ENCODE measurements at places on chromosomes 2 and 18.
A peak's percentile ranks its signal among the peaks of the same experiment; 100 is the strongest.

DNA sequence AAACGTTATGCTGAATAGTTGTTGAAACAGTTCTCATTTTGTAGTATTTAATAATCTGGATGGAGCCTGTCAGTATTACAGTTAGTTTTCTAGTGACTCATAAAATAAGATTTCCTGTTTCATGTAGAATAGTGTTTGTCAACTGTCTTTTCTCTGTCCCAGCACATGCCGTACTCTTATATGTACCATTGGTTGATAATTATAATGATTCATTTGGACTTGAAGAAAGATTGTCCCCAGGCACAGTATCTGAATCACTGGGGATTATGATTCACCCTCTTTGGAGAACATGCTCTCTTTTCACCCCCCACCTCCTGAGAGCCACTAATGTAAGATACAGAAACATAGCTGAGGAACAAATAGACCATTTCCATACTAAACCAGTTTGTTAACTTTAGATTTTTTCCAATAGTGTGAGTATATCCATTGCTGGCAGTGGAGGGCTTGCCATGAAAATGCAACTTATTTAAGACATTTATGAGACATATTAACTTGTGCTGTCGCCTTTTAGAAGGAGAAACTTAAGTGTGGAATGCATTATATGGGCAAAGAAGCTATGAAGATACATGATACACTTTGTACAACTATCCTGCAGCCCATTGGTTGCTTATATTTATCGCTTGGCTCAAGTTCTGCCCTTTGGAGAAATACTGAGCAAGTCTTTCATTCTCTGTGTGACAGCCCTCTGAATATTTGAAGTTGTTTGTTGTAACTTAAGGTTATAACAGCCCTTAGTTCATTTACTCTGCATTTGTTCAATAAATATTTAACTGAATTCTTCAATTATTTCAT, 12.4 kb downstream of the COPS8 start:
- DNase-seq, result no peak

GRCh38 chr2:42167458-42167857, 1.7 kb upstream of the EML4 start:
- DNase-seq, result no peak

GRCh38 chr2:74578408-74578807, 23.9 kb downstream of the DOK1 start:
- no peak for DNase-seq

GRCh38 chr2:189233527-189233926, 54.0 kb upstream of the COL5A2 start:
- no peak for DNase-seq

DNA sequence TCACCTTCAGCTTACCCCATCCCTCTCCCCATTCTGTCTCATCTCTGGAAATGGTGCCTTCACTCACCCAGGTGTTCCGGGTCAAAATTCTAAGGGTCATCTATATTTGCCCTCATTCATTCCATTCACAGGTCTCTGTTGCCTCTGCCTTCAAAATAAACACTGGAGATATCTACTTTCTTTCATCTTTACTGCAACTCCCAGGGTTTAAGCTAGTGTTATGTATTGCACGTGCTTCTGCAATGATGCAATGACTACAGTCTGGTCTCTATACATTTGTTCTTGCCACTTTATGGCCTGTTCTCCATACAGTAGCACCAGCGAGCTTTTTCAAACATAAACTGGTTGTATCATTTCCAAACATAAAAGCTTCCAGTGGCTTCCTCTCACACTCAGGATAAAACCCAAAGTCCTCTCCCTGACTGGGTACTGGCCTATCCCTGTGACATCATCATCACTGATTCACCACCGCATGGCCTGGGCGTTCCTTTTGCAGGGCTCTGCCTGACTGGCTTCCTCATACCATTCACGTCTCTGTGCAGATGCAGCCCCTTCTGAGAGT, 14.3 kb downstream of the DSG2 start:
- no peak for DNase-seq

- no peak for DNase-seq
Measured at GRCh38 chr18:50131591-50131990, 63.4 kb downstream of the MYO5B start.

- DNase-seq, result no peak
Measured at GRCh38 chr2:231415029-231415428, 19.5 kb downstream of the B3GNT7 start.

DNA sequence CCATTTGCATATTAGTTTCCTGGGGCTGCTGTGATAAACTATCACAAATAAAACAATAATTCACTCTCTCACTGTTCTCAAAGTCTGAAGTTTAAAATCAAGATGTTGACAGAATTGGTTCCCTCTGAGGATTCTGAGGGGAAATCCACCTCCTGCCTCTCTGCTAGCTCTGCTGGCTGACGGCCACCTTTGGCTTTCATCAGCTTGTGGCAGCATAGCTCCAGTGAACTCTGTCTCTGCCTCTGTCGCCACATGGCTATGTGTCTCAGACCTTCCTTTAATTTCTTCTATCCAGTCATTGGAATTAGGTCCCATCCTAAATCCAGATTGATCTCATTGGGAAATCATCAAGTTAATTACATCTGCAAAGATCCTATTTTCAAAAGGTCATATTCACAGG, 38.9 kb upstream of the TRIM43 start:
- DNase-seq, result no peak

DNA sequence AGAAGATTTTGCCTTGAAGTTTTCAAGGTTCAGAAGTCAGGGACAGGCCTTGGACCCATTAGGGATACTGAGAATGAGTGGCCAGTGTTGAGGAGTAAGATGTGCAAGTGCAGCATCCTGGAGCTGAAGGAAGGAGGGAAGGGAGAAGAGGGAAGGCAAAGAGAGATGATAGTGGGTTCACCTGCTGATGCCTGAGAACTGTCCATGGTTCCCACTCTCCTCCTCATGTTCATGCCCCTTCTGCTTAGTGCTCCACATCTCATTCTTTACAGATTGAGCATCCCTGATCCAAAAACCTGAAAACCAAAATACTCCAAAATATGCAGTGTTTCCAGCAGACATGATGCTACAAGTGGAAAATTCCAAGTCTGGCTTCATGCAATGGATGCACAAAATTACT, 137.8 kb downstream of the CCDC102B start:
- no peak for DNase-seq

DNA sequence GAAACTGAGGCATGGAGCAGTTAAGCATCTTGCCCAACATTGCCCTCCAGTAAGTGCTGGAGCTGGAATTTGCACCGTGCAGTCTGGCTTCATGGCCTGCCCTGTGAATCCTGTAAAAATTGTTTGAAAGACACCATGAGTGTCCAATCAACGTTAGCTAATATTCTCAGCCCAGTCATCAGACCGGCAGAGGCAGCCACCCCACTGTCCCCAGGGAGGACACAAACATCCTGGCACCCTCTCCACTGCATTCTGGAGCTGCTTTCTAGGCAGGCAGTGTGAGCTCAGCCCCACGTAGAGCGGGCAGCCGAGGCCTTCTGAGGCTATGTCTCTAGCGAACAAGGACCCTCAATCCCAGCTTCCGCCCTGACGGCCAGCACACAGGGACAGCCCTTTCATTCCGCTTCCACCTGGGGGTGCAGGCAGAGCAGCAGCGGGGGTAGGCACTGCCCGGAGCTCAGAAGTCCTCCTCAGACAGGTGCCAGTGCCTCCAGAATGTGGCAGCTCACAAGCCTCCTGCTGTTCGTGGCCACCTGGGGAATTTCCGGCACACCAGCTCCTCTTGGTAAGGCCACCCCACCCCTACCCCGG, 1.3 kb downstream of the PROC start:
- DNase-seq, result no peak

GRCh38 chr2:48109491-48110204, 203.3 kb upstream of the FBXO11 start:
- DNase-seq, result no peak

DNA sequence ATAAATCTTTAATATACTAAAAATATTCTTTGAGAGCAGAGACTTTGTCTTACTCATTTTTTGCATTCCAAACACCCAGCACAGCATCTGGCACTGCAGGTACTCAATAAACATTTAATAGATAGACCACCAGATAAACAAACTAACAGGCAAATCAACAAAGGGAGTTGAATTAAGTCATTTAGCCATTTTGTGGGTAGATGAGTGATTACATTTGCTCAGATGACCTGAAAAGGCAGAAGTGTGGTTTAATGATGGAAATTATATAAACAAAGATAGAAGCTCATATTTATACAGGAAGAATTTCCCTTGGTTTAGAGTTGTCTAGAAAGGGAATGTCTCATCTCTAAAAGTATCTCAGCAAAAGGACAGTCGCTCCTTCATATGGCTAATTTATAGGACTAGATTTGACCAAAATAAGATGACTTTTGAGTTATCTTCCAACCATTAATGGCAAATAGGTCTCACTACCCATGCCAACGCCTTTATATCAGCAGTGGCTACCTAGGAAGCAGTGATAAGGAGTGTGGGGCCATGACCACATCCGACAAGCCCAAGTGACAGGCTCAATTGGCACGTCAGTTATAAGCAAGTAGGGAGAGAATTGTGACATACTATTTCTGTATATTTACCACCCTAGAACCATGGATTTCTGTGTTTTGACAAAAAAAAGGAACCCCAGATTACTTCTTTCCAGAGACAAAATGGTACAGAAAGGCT, 173.5 kb downstream of the ATAD2B start:
- DNase-seq, result no peak

DNA sequence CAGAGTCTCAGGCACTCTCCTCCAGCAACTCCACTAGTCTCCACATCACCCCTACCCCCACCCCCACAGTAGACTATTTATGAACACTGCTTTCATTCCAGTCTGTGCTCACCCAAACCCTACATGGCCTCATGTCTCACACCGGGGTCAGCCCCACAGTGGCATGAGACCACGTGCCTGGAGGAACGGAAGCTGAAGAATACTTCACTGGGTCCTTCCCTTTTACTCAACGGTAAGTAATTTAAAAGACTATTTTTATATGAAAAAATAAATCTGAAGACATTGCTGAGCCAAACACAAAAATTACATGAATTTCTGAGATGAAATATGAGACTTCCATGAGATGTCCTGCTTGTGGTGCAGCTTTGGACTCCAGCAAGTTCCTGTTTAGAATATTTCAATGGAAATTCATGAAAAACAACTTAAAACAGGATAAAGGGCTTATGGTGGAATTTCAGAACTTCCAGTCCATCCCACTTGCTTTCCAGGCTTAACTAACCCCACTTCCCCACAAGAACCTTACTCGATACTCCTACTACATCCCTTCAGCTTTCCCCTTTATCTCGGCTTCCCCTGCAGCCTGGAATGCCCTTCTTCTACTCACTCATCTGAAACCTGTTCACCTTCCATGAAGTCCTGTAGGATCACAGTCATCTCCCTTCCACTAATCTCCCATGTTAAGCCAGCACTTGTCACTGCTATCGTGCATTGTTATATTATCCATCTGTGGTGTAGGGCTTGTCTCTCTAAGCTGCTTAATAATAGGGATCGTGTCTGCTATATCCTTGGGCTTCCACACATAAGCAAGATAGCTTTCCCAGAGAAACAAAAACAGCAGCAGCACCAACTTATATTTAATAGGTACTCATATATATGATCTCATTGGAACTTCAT, 47.9 kb downstream of the SLC14A1 start:
- no peak for DNase-seq

GRCh38 chr2:123453772-123454171, 571.3 kb upstream of the CNTNAP5 start:
- DNase-seq, result no peak

- no peak for DNase-seq
Measured at GRCh38 chr2:168700615-168701245, 101.7 kb upstream of the NOSTRIN start.

GRCh38 chr2:196742216-196742615, 57.3 kb downstream of the GTF3C3 start:
- no peak for DNase-seq

- peak; percentile 31 for DNase-seq
Measured at GRCh38 chr2:105969552-105969951, 224.5 kb downstream of the UXS1 start.

DNA sequence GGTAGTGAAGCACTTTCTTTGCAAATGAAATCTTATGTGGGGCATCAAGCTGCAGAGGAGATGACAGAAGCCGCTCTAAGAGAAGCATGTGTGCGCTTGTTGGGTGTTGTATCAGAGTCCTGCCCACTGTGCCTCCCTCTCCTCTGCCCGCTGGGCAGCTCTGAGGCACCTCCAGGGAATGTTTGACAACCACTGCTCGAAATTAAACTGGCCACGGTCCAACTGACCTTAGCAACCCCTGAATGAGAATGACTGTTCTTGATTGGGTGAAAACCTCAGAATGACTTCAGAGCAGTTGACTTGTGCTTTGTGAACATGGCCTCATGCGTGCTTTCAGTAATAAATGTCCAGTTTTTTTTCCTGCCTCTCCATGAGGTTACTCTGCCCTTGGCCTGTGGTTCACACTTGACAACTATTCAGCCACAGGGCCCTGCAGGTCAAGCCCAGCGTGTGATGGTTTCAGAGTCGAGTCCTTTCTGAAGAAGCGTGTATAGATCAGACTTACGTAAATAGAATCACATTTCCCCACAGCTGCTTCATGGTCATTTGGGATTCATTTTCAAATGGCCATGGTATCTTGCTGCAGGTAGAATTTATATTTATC, 94.9 kb downstream of the SLC4A3 start:
- DNase-seq, result no peak

DNA sequence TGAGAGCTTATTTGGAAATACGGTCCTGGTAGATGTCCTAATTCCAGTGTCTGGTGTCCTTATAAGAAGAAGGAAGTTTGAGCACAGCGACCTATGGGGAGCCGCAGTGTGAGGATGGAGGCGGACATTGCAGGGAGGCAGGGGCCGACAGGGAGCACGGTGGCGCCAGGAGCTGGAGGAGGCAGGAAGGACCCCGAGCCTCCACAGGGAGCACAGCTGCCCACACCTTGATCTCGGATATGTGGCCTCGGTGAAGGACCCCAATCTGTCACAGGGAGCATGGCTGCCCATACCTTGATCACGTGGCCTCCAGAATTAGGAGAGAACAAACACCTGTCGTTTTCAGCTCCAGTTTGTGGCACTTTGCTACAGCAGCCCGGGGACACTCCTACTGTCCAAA, 461.6 kb upstream of the SALL3 start:
- DNase-seq, result no peak

GRCh38 chr18:28816155-28816554, 639.2 kb upstream of the CDH2 start:
- no peak for DNase-seq

GRCh38 chr2:6290217-6291015, 575.3 kb downstream of the CMPK2 start:
- no peak for DNase-seq

DNA sequence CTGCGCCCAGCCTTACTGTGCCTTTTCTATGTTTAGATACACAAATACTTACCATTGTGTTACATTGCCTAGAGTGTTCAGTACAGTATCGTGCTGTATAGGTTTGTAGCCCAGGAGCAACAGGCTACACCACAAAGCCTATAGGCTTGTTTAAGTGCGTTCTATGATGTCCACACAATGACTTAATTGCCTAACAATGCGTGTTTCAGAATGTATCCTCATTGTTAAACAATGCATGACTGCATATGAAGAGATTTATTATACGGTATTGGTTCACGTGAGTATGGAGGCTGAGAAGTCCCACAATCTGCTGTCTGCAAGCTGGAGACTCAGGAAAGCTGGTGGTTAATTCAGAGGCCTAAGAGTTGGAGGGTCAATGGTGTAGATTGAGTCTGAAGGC, 46.1 kb upstream of the MGAT4A start:
- no peak for DNase-seq

GRCh38 chr2:227016894-227017293, 147.1 kb downstream of the COL4A4 start:
- no peak for DNase-seq
